GM12864 (cell line): ENCODE measurements at places on chromosomes 13 and 19.

DNA sequence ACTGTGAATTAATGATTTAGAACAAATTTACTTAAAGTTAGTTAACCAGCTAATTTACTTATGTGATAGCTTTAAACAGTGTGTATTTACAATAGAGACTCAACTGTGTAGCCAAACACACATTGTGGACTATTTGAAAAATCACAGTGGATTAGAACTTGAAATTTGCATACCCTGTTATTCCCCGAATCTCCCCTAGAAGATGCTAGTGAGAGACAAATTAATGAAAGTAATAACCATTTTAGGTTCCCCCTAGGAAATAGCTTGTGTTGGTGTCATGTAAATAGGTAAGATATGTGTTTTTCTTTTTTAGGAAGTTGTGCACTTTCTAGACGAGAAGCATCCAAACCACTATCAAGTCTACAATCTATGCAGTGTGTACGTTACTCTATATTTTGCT is 98.5 kb downstream of the C1QTNF9 start:
- DNase-seq, result no peak

- no peak for DNase-seq
Observed at GRCh38 chr13:80708791-80709190, 367.9 kb upstream of the SPRY2 start.

- DNase-seq, result no peak
Observed at GRCh38 chr19:8577247-8577646, at the start of gene MYO1F. Gene MYO1F, minus strand, starts transcription at chr19:8577442. Its CDS starts 133 bp downstream, at chr19:8577309.

DNA sequence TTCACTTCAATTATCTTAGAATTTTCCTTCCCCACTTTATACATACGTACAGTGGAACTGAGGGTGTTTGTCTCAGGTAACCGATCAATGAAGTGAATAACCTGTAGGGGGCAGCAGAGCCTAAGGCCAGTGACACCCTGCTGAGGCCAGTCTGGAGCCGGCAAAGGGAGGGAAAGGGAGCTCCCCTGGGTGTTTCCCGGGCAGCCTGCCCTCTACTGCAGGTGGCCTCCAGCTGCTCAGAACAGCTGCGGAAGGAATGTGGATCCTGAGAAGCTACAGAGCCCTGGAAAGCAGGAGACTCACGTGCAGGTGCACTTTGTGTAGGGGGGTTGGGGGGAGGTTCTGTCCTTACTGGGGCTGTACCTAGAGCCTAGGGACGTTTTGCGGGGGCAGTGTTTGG is 832 bp upstream of the ZNF491 start:
- DNase-seq, result peak; percentile 65

DNA sequence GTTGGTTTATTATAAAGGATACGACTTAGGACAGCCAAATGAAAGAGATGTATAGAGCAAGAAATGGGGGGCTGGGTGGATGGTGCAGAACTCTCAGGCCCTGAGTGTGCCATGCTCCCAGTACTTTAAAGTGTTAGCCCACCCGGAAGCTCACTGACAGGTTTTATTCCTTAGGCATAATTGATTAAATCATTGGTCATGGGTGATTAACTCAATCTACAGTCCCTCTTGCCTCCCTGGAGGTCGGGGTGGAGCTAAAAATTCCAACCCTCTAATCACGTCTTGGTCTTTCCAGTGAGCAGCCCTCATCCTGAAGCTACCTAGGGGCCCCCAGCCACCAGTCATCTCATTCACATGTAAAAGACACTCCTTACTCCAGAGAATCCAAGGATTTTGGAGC is 9.9 kb upstream of the LEUTX start:
- no peak for DNase-seq

DNA sequence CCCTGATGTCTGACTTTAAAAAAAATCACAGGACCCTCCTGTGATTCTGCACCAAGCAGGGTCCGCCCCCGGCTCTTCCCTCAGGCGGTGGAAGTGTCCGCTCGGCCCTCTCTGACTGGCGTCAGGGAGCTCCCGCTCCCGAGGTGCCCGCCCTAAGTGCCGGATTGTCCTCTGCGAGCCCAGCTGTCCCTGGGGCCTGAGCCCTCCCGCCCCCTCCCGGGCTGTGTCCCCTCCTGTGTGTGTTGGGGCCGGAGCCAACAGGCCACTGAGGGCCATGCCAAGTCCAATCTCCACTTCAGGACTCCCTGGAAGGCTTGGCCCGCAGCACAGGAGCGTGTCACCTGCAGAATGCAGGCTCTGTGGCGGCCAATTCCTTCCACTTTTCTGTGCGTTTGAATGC is 25.4 kb downstream of the MAP2K2 start:
- DNase-seq, result no peak

DNA sequence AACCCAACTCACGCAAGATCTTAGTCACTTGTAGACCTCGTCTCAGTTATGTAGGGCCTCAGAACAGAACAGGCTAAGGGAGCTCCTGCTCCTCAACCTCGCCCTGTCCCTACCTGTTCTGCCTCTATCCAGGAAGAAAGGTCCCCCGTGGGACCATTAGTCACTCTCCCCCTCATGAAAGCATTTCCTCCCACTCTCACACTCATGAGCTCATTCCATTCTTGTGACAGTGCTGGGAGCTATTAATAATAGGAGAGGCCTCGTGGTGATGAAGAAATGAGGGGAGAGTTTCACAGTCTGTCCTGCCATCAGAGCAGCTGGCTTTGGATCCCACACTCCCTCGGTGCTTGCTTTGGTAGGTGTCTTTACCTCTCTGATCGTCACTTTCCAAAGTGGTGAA is 10.2 kb downstream of the PPP2R1A start:
- no peak for DNase-seq

- DNase-seq, result no peak
Observed at GRCh38 chr13:66492479-66492878, 737.7 kb downstream of the PCDH9 start.

DNA sequence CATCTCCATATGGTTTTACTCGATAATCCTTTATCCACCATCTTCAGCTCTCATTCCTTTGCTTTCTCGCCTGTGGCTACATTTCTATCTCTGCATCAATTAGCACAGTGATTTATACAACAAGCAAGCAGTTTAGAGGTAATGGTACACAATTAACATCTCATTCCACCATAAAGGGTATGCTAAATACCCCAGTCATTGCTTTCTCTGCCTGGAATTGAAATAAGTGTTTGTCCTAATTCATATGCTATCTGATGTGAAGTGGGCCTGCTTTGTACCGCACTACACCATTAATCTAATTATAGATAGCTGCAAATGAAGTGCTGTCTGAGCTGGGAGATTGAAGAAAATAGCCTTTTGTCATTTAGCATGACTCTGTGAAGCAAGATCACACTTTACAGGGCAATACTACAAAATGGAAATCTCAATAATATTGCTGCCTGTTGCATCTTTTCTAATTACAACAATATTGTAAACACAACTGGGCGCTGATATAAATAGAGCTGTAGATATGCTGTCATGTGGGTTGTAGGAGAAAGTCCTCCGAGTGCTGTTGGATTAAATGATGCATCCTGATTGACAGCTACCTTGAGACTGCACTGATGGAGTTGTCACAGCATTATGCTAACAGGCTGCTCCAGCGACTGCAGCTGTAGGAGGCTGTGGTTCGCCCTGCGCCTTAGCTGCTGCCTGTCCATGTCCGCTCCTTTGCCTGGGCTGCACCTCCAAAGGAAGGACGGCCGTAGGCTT is 78.2 kb downstream of the GGACT start:
- no peak for DNase-seq

DNA sequence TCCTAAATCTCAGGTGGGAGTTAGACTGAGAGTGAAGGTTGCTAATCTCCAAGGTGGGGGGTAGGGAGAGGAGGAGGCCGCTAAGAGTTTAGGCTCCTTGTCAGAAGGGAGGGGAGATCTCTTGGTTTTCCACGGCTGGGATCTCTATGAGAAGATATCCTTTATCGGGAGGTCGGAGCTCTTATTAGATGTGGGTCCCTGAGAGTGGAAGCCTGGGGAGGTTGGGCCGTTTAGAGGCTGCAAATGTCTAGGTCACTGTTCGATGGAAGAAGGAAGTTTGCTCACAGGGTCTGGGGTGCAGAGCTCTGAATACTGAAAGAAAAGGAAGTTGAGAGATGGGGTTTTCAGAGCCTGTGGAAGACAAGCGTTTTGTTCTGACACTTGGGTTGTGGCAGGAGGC is 3.8 kb downstream of the MYADM start:
- DNase-seq, result no peak

- no peak for DNase-seq
Observed at GRCh38 chr19:45251452-45252354, 632 bp downstream of the MARK4 start.
